ENCODE measurements at places on chromosomes 5 and 9. TPM values are rescaled to one million over a fixed set of nuclear protein-coding genes. Genes with fewer than 3 reads are reported as not detected.

- DNase-seq = peak; percentile 66
Measured at GRCh38 chr5:7261049-7261448, 134.9 kb upstream of the ADCY2 start.

- DNase-seq = no peak
Measured at GRCh38 chr5:97074859-97075489, 67.4 kb downstream of the LIX1 start.

DNA sequence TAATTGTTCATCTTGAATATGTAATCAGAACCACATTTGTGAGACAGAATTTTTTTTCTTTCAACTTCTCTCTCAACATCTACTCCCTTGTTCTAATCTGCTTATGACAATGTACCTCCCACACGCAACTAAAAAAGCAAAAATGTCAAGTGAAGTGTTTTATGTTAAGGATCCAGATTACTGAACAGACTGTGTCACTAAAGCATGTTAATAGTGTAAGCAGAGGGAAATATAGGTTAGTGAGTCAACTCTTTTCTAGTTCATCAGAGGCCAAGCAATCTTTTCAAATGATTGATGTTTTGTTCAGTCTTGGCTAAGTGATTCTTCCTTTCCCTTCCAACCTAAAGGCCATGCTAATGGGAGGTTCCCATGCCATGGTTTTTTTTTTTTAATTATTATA, 34.7 kb upstream of the IDNK start:
- DNase-seq = no peak

DNA sequence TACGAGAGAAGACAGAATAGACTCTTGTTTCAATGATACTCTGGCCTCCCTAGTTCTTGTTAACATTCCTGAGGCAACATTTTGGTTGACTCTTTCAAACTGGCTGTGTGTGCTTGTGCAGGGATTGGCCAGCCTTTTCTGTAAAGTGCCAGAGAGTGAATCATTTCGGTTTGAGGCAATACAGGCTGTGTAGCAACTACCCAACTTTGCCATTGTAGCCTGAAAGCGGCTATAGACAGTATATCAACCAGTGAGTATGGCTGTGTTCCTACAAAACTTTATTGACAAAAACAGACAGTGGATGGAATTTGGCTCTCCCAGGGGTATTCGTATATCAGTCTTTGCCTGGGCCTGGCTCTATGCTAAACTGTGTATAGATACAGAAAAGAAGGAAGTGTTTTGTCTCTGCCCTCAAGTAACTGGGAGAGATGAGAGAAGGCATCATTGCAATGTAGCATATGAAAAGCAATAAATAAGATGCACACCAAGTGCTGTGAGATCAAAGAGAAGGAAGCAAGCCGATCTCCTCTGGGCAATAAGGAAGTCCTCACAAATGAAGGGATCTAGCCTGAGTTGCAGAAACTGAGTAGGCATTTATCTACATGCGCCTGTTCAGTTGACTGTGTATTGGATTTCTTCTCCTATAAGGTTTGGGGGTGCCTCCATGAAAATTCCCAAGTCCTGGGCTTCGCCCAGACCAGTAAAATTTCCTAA, 568.0 kb upstream of the KLF4 start:
- DNase-seq = peak; percentile 13

- DNase-seq = no peak
Measured at GRCh38 chr5:79105868-79106267, 5.7 kb upstream of the BHMT start.

- DNase-seq = peak; percentile 78
Measured at GRCh38 chr9:35954942-35955546, 2.9 kb downstream of the OR2S2 start.

DNA sequence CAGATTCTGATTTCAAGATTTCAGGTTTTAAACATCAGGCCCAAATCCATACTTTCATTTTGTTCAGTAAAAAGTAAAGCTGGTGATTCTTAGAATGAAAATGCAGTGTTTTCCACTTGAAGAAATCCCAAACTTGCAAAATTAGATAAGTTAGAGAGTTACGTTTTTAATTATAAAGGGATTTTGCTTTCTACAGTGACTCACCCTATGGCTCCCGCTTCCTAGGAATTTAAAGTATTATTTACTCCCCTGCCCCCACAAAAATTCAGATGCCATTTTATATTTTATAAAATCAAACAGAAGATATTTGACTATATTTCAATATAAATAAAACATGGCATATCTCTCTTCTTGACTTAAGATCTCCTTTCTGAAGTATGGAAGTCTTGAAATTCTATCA, 402.9 kb downstream of the ZSWIM6 start:
- no peak for DNase-seq

- peak; percentile 42 for DNase-seq
Measured at GRCh38 chr9:123350590-123351310, 5.2 kb upstream of the CRB2 start.

DNA sequence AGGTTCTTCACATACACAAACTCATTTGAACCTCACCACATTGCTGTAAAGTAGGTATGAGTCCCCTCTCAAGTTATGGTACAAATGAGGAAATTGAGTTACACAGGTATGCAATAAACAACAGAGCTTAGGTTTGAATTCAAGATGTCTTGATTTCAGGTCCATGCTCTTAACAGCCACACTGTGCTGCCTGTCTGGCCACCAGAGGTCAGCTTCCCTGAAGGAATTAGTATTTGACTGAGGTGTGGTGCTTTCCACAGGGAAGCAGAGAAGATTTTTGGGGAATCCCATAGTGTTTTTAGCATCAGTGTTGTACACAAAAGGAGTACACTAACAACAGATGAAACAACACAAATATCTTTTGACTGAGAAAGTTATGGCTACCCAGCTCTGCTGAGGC, 94.4 kb upstream of the ITGA1 start:
- DNase-seq = peak; percentile 33

- peak; percentile 45 for DNase-seq
Measured at GRCh38 chr5:90161414-90161813, 248.1 kb downstream of the CETN3 start.

- DNase-seq = no peak
Measured at GRCh38 chr9:22241024-22241423, 205.6 kb upstream of the DMRTA1 start.

The BTNL8 gene
- not detected for total RNA-seq

The GALT gene
- 16.4 TPM for total RNA-seq

The CDHR2 gene
- total RNA-seq = not detected

All from SJCRH30 (cell line).